SK-N-MC (cell line): ENCODE measurements at places on chromosomes 1 and 21.

DNA sequence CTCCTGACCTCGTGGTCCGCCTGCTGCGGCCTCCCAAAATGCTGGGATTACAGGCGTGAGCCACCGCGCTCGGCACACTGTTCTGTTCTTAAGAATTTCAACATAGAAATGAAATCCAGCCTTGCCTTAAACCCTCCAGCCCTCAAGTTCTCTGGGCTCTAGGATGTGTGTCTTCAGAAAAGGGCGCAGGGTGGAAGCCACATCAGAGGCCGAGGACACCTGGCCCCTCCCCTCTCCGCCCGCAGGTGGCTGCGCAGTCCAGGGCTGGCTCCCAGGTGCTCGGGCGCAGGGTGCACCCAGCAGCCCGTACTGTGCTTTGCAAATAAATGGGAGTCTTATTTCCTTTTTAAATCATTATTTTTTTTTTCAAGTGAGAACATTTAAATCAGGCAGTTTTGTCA is 2.0 kb upstream of the C1orf174 start:
- no peak for DNase-seq

DNA sequence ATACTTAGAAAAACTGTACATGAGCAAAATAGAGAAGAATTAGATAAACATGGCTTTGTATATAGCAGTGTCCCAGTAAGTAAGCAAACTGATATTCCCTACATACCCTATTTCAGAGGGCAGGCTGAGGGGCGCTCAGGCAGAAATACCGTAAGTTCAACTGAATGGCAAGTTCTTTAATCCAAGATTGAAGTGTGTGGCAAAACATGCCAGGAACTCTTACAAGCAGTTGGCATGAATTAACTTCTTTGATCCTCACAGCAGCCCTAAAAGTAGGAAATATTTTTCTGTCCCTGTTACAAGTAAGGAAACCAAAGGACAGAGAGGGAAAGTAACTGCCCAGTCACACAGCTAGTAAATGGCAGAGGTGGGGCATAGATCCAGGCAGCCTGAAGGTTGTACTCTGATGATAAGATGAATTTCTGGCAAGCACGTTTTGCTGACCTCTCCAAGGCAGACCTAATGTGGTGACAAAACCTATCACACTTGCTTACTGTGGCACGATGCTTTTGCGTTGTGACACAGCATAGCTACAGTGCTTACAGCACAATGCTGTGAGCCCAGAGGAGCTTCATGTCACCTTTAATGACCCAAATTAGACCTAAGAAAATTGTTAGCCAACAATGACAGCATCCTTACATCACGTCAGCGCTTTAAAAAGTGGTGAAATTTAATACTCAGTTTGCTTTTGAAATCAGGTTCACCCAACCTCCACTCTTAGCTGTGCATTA is 35.0 kb upstream of the THEM4 start:
- no peak for DNase-seq

GRCh38 chr1:206723805-206724472 is 39.2 kb downstream of the MAPKAPK2 start:
- no peak for DNase-seq

DNA sequence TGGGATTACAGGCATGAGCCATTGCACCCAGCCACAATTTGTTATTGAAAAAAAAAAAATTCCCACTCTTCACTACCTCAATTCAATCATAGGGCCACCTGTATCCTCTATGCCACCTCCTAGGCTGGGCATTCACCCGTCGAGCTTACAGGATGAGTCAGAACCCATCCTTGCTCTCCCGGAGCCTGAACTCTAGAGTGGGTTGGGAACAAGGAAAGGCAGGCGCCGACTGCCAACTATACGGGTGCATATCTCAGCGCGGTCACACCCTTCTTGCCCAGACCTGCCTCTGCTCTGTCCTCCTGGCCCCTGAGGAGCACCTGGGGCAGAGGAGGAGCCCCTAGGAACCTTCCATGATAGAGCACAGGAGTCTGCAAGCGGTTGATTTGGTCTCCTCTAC is 21.4 kb upstream of the LBR start:
- no peak for DNase-seq

DNA sequence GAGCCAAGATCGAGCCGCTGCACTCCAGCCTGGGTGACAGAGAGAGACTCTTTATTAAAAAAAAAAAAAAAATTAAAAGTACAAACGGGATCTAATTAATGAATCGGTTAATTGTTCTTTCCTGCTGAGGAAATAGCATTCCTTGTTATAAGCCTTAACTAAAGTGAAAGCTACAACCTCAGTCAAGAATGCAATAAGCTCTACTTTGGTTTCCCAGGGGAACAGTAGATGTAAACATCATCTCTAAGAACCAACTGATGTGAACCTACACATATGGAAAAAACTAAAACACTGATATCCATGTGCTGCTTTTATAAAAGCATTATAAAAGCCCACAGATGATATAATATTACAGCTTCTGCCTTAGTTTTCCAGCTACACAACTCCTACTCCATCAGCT is 41.9 kb downstream of the LPGAT1 start:
- no peak for DNase-seq
